ENCODE measurements at places on chromosomes 2 and 18.

DNA sequence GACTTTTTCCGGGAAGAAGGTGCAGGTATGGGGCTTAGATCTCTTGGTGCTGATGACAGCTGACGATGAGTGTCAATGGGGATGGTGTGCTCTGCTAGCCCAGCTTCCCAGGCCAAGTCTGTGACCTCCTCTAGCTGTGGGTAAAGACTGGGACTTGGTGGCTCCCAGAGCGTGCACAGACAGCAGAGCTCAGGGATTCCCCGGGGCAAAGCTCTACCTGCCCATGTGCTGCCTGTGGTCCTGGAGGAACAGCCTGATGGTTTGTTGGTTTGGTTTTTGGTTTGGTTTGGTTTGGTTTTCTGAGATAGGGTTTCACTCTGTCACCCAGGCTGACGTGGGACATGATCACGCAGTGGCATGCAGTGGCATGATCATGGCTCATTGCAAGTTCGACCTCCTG lies 19.2 kb downstream of the ATP6V1B1 start:
- DNase-seq, result no peak

GRCh38 chr2:128779301-128780095 lies 460.8 kb upstream of the HS6ST1 start:
- no peak for DNase-seq

DNA sequence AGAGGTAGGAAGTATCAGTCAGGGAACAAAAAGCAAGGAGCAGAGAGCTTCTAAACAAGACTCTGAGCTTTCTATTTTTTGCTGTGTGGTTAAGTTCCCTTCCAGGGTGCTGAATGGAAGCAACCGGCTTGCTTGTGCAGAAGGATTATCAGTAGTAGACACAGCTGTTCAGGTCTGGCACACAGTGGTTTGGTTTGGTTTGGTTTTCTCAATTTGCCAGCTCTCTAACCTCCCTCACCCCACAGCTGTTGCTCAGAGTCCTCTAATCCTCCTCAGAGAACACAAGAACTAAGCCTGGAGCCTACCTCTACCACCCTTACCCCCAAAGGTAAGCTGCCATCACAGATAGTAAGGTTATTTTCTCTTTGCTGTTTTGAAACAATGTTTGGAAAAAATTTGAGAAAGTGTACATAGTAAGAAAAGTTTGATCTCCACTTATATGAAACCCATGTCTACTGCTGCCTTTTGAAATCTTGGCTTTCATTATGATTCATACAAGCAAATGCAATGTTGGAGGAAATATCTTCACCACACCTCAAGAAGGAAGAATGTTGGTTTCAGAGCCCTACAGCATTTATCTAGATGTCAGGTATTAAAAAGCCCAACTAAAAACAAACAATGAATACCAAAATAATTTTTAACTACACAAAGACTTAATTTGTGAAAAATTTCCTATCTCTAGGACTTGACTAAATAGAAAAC lies 255.3 kb downstream of the NR4A2 start:
- peak; percentile 18 for DNase-seq

- DNase-seq, result peak; percentile 34
These were observed 57.8 kb upstream of the RGPD5 start for GRCh38 chr2:109736177-109736827.

GRCh38 chr2:46769809-46770208 lies 145.8 kb downstream of the MCFD2 start:
- no peak for DNase-seq

DNA sequence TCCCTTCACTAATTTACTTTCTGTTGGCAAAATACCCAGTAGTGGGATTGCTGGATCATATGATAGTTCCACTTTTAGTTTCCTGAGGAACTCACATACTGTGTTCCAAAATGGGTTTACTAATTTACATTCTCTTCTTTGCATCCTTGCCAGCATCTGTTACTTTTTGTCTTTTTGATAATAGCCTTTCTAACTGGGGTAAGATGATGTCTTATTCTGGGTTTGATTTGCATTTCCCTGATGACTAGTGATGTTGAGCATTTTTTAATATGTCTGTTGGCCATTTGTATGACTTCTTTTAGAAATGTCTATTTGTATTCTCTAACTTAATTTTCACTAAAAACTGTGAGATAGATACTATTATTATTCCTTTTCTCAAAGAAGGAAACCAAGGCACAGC lies 411.7 kb downstream of the SOCS6 start:
- no peak for DNase-seq

- no peak for DNase-seq
These were observed 8.9 kb downstream of the SH2D6 start for GRCh38 chr2:85427300-85427835.

DNA sequence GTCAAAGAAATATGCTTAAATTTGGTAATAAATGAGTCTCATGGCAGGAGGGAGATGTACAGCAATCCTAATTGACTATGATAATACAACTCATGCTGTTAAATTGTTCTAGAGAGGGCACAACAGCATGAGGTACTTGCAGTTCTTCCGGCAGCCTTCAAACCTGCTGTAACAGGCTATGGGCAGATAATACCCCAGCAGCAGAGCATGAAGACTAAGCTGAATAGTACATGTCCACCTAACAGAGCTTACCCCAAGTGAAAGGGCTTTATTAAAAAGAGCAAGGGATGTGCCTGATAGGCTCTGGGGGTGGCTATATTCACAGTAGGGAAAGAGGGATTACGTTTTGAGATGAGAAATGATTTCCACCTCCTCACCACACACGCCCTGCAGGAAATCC lies 28.9 kb downstream of the MRO start:
- DNase-seq, result no peak
